ENCODE measurements at places on chromosomes 12 and 14. TPM values are rescaled to one million over a fixed set of nuclear protein-coding genes. Genes with fewer than 3 reads are reported as not detected.

Gene MYF5
- total RNA-seq = not detected

Gene PPP1R3E
- total RNA-seq = 70.4 TPM

GRCh38 chr12:49673446-49674317 is 33.5 kb downstream of the FMNL3 start:
- no peak for DNase-seq

GRCh38 chr12:63862187-63862968 is 17.9 kb downstream of the SRGAP1 start:
- DNase-seq = no peak

- DNase-seq = no peak
Measured at GRCh38 chr12:48296586-48297282, 54.0 kb downstream of the ZNF641 start.

DNA sequence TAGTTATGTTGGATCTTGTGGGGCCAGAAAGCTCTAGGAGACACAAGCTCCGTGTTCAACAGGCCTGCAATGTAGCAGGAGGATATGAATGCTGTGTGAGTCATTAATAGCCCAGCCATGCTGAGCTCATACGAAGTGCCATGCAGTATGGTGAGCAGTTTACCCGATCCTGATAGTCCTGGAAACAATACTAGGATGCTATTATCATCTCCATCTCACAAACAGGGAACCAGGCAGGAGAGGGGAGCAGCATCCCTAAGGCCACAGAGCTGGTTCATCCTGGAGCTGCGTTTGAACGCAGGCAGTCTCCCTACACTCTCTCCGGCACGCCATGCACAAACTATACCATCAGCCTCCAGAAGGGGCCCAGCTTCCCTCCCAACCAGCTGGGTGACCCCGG is 20.5 kb downstream of the TTC7B start:
- no peak for DNase-seq

- peak; percentile 41 for DNase-seq
Measured at GRCh38 chr14:106185837-106186233, 659.5 kb downstream of the TMEM121 start.

DNA sequence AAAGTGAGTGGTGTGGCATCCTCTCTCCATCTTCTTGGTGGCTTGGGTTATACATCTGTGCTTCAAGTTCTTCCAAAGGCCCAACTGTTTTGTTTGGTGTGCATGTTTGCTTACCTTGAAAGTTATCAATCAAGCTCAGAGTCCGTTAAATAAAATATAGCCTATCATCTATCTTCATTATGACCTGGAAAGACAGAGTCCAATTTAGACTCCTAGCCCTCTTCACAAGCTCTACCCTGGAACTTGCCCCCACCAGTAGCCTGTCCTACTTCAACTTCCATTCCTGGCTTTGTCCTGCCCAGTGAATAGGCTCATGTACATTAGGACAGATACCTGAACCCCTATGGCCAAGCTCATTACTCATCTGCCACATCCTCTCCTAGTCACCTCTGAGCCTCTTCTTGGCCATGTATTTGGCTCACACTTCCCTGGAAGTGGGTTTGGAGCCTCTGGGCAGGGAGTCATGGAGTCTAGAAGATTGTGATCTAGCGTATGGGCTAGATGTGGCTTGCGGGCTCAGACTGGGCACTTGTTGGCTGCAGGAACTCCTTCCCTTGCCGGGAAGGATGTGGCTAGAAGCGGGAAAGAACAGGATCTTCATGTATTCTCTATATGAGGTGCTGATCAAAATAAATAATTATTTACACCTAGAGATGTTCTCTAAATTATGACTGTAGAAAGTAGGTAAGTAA is 6.4 kb upstream of the SSTR1 start:
- no peak for DNase-seq

- DNase-seq = no peak
Measured at GRCh38 chr14:81247271-81247766, 26.6 kb upstream of the GTF2A1 start.

- DNase-seq = no peak
Measured at GRCh38 chr14:34426313-34427295, 35.4 kb downstream of the SPTSSA start.

- DNase-seq = no peak
Measured at GRCh38 chr14:49935526-49935925, 42.6 kb downstream of the ARF6 start.
